Stimulated activated CD8-positive, alpha-beta memory T cell treated with anti-CD3 and anti-CD28 coated beads, Interleukin-4, amount 100 ng/mL, for 1 hour (primary cell): ENCODE measurements at places on chromosomes 11 and 22.

GRCh38 chr11:78801161-78801884, 226.7 kb upstream of the NARS2 start:
- DNase-seq, result no peak

DNA sequence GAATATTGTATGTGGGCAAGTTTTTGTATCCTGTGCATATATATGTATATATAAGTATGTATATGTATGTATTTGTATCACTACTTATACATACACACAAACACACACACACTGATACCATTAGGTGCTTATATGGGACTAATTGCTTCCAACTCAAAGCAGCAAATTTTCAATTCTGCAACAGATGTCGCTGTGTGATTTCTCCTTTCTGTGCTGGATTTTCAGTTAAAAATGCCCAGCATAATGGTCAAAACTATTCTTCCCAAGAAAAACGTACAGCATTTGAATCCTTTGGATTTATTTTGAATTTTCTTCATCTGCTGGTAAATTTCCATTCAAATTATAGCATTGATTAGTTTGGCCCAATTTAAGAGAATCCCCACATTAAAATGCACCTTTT, 4.3 kb downstream of the CADM1 start:
- DNase-seq, result no peak

GRCh38 chr11:103488031-103488461, 378.8 kb downstream of the DYNC2H1 start:
- no peak for DNase-seq

DNA sequence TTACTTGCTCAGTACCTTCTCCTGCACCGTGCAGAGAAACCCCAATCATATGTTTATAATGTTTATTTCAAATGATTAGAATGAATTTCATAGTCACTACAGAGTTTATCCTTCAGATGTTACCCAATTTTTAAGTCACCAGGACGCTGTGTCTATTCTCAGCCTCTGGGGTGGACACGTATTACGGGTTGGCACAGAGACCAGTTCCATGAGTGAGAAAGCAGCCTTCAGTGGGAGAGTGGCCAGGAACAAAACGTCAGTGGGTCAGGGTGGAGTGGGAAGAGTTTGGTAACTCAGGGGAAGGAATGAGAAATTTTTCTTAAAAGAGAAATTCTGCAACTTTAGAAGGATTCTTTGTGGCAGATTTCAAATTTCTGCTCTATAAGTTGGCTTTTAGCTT, 77.1 kb upstream of the MTMR2 start:
- no peak for DNase-seq

- DNase-seq, result no peak
Observed at GRCh38 chr11:79028225-79028624, 412.6 kb downstream of the TENM4 start.
